NCI-H1092 (cell line): ENCODE measurements at places on chromosomes 7 and 10.

- no peak for DNase-seq
Measured at GRCh38 chr10:8104005-8104404, 49.5 kb downstream of the GATA3 start.

GRCh38 chr7:125316466-125316865 is 386.8 kb upstream of the POT1 start:
- DNase-seq = peak; percentile 54

- no peak for DNase-seq
Measured at GRCh38 chr7:94052398-94053180, 48.4 kb upstream of the BET1 start.

GRCh38 chr10:15349112-15349511 is 22.0 kb downstream of the FAM171A1 start:
- DNase-seq = no peak
